D721Med (cell line): ENCODE measurements at places on chromosomes 7 and 10.

DNA sequence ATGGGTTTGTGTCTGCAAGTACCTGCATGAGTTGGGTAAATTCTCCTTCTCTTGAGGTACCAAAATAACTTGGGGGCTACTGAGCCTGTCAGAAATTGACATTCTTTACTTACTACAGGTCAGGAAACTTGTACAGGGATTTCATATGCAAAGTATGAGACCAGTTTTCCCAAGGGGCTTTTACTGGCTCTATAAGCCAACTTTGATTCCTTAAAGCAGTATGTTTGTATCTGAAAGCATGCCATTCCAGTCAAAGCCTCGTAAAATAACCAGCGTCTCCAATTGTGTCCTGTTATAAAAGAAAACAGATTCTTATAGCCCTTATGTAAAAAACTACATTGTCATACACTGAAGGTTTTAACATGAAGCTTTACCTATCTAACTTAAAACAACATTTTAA is 90.2 kb downstream of the ZNF467 start:
- DNase-seq, result no peak

DNA sequence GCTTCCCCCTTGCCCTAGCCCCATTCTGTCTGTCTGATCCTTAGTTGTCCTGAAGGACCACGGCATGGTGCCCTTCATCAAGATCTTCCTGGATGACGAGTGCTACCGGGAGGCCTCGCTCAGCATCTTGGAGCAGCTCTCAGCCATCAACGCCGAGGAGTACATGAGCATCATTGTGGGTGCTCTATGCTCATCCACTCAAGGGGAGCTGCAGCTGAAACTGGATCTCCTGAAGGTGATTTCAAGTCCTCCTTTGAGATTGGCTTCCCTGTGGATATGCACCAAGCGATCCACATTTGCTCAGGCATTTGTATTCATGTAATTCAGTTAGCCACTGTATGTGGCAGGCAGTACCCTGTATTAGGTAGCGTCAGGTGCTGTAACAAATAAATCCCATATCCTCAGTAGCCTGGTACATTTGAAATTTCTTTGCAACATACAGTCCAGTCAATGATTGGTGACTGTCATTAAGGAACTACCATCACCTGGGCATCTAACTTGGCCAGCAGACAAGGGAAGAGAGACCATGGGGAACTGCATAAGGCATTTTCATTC is 51.2 kb downstream of the WDFY4 start:
- no peak for DNase-seq

DNA sequence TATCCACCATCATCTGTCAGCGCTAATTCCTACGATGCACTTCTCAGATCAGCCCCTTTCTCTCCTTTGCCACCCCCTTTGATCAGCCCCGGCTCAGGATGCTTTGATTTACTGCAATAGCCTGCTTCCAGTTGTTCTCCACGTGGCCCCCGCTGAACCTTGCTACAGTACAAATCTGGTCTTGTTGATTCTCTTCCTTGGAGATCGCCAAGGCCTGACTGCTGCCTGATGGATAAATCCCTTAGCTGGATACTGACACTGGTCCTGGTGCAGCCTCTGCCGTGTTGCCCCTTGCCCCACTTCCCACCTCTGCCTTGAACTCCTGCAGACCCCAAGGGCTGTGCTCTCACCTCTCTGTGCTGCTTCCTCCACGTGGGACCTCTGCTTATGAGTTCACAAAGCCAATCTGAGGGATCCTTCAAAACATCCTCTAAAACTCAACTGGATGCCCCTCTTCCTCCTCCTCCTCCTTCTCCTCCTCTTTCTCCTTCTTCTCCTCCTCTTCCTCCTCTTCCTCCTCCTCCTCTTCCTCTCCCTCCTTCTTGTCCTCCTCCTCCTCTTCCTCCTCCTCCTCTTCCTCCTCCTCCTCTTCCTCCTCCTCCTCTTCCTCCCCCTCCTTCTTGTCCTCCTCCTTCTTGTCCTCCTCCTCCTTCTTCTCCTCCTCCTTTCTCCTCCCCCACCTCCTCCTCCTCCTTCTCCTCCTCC is 15.3 kb downstream of the PLXNA4 start:
- no peak for DNase-seq

DNA sequence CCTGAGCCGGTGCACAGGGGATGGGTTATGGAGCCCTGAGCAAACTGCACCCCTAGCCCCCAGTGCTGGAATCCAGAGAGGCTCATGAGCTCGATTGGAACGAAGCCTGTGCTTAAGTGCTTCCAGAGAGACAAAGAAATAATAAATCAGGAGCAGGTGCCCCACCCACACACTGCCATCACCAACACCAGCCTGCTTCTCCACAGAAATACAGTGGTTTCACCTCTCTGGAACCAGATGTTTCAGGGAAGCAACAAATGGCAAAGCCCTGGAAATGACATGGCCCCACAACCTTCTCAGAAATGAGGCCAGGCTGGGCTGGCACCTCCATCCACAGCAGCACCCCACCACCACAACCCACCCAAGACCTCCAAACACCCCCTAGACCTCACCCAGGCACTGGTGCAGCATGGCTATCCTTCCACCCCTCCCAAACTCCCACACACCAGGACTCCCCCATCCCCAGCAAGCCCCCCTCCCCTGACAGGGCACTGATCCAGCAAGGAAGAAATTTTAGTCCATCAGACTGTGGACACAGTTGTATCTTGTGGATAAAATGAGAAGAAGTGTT is 4.1 kb upstream of the SLC18A3 start:
- no peak for DNase-seq

DNA sequence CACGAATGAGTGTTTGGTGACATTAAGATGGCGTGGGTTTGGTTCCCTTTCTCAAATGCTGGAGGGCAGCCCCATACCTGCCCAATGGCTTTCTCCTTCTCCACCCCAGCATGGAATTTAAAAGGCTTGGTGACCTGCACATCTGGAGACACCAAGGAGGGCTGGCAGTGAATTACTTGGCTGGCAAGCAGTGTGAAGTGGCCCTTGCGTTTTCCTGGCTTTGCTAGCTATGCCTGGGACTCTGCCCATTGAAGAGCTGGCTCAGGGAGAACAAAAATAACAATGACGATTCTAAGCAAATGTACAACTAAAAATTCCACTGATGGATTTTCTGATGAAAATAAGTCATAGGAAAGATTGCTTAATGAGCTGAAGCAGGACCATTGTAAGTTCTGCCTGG is 203.7 kb downstream of the CYP26A1 start:
- no peak for DNase-seq

GRCh38 chr10:94287336-94287735 is 75.4 kb downstream of the NOC3L start:
- no peak for DNase-seq

- DNase-seq, result no peak
These were observed 70.6 kb downstream of the MET start for GRCh38 chr7:116742641-116743040.

DNA sequence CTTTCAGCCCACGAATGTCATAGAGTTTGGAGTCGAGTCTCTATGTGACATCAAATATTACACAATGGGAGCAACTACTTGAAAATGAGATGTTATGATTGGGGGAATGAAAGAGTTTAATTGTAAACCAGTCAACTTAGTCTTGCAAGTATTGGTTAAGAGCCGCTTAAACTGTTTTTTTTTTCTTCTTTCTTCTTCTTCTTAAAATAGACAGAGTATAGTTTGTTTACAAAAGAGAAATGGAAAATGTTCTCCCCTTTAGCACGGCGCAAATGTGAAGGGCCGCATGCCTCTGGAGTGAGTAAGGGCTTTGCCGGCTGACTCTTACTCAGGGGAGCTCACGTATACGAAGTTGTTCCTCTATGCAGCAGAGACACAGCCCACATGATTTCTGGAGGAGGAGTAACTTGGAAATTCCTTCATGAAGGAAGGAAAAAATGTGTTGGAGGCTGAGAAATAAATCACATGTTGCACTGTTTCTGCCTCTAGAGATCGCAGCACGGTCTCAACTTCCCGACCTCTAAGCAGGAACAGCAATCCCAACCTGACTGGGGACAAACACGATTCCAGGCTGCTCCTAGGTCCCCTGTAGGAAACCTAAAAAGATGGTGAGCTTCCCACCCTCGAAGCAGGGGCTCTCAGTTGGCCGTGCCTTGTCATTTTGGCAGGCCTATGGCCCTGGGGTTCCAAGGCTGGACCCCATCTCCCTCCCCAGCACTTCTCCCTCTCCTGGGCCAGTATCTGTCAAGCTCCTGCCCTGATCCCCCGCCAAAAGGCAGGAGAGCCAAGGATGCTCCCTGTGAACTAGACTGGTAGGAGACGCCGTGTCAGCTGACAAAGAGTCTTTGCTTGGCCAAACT is 44.8 kb downstream of the MYOF start:
- DNase-seq, result no peak

GRCh38 chr10:97333601-97334369 is 744 bp downstream of the FRAT2 start:
- DNase-seq, result no peak

DNA sequence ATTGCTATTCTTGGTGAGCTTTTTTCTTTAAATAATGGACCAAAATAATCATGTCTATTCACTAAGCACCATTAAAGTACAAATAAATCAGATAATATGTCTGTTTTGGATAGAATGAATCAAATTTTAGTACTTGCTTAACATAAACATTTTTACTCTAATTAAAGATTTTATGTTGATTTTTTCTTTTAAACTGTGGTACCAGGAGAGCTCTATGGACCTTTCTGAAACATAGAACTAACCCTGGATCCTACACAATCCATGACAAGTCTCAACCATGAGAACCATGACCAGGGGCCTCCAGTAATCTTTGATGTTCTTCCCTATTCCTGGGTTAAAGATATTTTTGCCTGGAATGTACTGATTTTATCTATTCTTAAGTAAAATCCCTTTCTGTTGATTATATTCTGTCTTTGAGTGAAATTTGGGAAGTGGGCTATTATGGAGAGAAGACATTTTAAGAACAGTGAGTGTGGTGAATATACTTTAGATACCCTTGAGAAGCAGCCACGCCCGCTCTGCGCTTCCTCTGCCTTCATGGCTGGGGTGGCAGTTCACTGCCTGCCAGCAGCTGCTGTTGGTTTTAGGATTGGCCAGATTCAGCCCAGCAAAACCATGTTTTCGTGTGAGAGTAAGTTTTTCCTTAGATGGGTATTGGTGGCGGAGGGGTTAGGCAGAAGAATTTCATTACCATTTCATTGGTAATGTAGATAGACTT is 42.2 kb upstream of the BHLHA15 start:
- DNase-seq, result no peak

DNA sequence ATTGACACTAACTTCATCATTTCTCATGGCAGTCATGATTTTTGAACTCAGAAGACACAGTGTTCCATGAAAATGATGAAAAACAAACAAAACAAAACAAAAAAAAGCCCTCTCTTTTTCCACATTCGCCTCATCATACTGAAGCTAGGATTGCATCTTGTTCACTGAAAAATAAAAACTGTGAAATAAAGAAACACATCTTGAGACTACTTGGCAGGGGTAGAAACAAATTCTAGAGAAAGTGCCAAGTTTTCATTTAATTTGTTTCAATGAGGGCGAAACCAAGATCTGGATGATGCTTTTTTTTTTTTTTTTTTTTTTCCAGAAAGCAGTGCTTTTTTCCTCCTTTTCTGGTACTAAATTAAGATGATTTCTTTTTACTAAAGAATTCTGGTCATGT is 350.4 kb upstream of the ETV1 start:
- DNase-seq, result no peak

DNA sequence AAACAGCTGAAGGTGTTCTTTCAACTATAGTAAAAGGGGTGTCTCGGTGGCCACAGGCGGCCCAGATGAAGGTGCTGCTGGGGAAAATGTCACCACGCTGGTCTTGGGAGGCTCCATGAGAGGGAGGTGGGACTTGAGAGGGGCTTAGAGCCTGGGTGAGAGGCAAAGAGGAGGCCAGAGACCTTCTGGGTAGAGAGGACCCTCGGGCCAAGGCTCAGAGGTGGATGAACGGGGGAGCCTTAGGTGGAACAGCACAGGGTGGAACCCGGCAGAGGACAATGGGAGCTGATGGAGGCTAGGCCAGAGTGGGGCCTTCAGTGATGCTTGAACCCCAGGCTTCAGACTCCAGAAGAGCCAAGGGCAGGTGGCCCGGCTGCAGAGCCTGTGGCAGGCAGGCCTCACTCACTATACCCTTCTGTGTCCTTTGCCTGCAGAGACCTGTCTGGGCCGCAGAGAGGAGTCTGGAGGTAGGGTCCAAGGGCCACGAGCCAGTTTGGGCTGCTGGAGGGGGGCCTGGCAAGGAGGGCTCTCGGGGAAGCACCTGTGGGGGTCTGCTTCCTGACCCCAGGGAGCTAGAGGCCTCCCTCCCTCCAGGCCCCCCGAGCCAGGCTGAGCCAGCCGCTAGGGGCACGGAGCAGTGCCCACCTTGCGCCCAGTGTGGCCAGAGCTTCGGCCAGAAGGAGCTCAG is 32.1 kb downstream of the ZNF783 start:
- no peak for DNase-seq

GRCh38 chr7:91929463-91929862 is 11.2 kb upstream of the AKAP9 start:
- DNase-seq, result no peak

- DNase-seq, result no peak
These were observed 16.2 kb upstream of the DLD start for GRCh38 chr7:107874605-107875446.

DNA sequence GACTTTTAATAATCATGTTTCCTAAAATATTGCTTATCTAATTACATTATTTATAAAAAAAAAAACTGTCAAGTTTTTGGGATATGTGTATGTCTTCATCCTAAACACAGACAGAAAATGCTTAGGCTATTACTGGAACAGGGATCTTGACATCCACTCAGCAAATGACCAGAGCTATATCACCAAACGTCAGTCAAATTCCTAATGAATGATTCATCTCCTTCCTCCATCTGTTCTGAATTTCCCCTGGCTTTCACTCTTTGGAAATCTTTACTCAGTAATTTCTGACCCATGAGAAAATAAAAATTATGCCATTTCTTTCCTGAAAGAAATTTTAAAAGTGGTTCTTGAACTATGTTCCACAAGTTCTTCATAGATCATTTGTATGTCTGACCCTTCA is 552.4 kb upstream of the KCND2 start:
- no peak for DNase-seq

- no peak for DNase-seq
These were observed 704 bp upstream of the ERLIN1 start for GRCh38 chr10:100186253-100187212.

GRCh38 chr7:111370002-111370401 is 192.3 kb downstream of the IMMP2L start:
- DNase-seq, result no peak

DNA sequence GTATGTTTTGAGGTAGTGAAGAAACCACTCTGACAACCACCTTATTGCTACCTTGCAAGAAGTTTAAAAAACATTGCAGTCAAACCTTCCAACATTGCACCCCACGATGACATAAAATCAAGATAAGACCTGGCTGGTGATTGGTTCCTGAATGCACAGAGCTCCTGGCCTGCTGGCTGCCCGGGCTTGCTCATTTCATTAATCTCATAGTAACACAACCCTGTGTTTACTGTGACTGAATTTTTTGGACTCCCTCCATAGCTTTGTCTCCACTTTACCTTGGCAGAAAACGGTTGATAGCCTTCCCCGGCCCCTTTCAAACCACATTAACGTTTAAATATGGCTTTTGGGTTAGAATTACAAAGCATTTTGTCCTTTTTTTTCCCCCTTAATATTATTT is 27.5 kb downstream of the VWA2 start:
- DNase-seq, result no peak

- DNase-seq, result no peak
These were observed 26.3 kb downstream of the TMEM60 start for GRCh38 chr7:77771901-77772300.
